ENCODE measurements at places on chromosomes 1 and 21. TPM values are rescaled to one million over a fixed set of nuclear protein-coding genes. Genes with fewer than 3 reads are reported as not detected.

TM2D1 gene
- total RNA-seq = 59.7 TPM

CADM3 gene
- total RNA-seq = 1.8 TPM

DNA sequence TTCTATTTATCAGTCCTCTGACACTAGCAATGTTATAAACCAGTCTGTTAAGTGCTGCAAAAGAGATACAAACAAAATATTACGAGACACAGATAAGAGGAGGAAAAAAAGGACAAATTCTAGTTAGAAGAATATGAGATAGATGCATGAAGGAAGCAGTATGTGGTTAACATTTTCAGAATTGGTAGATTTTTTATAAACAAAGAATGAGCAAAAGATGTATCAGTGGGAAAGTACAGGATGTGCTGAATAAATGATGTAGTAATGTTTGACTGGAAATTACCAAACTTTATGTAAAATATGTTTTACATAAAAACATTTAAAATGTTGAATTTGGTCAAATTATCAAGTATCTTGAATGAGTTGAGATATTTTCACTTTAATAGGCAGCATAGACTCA lies 574.2 kb downstream of the NUF2 start:
- DNase-seq = no peak

DNA sequence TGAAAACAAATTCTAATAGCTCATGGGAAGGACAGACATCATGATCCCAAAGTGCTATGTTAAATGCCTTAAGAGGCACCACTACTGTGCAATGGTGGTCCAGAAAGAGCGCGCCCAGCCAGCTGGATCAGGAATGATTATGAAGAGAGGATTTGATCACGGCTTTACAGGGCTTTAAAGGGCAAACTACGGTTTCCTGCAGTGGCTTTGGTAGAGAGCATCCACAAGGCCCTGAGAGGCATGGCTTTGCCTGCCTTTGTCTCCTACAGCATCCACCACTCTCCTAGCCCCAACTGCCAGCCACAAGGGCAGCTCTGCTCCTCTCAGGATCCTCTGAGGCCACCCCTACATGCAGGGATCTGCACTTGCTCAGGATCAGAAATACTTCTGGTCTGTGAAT lies 40.7 kb downstream of the ZNF281 start:
- no peak for DNase-seq

DNA sequence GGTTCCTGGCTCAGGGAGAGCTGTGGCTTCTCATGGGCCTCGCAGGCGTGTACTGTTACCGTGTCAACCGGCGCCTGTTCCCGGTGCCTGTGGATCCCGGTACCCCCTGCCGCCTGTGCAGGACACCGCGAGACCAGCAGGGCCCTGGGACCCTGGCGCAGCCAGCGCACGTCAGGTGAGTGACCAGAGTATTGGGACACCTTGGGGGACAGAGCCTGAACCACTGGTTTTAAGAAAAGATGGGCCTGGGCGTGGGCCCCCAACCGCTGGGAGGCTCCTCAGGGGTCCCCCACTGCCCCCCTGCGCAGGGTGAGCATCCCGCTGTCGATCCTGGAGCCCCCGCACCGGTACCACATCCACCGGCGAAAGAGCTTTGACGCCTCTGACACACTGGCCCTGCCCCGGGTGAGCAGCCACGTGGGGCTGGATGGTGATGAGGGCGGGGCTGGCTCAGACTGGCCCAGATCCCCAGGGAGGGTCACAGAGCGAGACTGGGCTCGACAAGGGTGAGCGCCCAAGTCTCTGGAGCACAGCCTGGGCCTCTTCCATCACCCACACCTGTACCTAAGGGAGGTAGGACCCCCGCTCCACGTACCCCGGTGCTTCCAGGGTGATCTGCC lies 10.5 kb downstream of the MIIP start:
- DNase-seq = peak; percentile 76

GRCh38 chr1:42179275-42179674 lies 14.7 kb upstream of the GUCA2A start:
- DNase-seq = no peak

GRCh38 chr1:69836971-69837636 lies 269.4 kb downstream of the LRRC7 start:
- DNase-seq = no peak

GRCh38 chr1:174197547-174197946 lies 38.2 kb downstream of the RABGAP1L start:
- DNase-seq = no peak

DNA sequence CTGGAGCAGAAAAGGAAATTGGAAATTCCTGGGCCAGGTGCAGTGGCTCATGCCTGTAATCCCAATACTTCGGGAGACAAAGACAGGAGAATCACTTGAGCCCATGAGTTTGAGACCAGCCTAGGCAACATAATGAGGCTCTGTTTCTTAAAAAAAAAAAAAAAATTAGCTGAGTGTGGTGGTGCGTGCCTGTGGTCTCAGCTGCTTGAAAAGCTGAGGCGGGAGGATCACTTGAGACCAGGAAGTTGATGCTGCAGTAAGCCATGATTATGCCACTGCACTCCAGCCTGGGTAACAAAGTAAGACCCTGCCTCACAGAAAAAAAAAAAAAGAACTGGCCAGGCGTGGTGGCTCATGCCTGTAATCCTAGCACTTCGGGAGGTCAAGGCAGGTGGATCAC lies 56.7 kb downstream of the SRSF11 start:
- DNase-seq = no peak

DNA sequence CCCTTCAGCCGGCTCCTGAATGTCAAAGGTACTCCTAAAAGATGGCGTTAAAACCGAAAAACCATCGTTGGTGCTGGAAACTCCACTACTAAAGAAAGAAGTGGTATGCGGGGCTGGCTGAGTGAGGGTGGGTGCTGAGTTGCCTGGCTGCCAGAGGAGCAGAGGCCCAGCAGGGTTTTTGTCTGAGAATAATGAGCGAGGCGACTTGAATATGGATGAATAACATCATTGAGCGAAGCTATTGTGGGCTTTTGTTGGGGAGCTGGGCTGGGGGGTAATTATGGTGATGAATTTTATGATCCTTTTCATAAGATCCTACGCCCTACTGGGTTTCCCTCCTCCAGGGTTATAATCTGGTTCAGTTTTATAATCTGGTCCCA lies 2.0 kb downstream of the PDPN start:
- no peak for DNase-seq
